ENCODE measurements at places on chromosomes 13 and 19.

DNA sequence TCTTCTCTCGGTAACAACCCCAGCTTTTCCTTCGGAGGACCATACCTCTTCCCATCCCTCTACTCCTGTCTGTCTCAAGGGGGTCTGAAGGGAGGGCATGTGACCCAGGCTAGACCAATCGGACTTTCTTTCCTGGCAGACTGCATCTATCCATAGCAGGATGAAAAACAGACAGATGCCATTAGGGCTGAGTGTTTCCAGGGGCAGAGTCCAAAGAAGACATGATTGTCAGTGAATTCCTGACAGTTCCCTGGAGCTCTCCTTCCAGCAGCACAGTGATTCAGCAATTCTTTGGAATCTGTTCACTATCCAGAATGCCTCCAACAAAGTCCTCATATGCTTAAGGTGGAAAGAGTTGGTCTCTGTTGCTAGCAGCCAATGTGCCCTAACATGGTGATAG lies 189.8 kb downstream of the KCTD12 start:
- no peak for DNase-seq

DNA sequence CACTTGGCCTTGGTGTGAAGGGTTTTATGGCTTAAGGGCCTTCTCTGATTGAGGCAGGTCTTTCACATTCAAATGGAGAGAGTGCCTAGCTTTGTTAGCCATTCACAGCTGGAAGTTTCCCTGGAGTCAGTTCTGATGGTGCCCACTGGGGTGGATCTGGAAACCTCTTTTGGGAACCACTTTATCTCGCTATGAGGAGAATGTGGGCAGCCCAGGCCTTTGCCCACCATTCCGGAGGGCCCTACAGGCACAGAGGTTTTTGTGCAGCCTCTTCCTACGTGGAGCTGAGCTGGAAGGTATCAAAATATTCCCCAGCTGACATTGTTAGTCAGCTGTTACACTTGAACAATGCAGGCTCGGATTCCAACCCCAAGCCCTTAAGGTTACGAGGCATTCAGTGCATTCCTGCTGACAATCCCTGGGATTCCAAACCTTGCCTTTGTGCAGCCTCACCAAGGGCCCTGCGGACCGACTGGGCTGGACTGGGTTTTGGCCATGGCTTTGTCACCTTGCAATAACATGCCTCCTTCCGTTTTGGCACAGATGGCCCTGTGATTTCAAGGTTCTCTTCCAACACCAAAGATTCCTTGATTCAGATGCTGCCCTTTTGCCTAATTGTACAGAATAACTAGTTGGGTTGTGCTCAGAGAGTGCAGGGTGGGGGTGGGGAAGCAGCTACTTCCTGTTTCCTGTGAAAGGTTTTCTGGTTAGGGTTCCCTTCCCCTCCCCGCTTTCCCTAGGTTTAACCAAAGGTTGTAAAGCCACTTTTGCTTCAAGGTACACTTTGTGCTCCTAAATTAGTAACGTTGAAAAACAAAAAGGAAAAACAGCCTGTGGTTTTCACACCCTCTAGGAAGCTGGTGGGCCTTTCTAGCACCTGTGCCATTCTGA lies 27.0 kb downstream of the SAE1 start:
- DNase-seq: no peak

GRCh38 chr19:57249329-57249728 lies 8.9 kb downstream of the ZNF805 start:
- no peak for DNase-seq

GRCh38 chr13:77016888-77017623 lies 9.9 kb downstream of the FBXL3 start:
- no peak for DNase-seq

GRCh38 chr19:14686411-14686810 lies 3.4 kb upstream of the ZNF333 start:
- DNase-seq: no peak

- DNase-seq: no peak
Measured at GRCh38 chr13:27810461-27810860, 18.2 kb downstream of the GSX1 start.

- DNase-seq: no peak
Measured at GRCh38 chr13:104198801-104199200, 1132.6 kb upstream of the SLC10A2 start.

DNA sequence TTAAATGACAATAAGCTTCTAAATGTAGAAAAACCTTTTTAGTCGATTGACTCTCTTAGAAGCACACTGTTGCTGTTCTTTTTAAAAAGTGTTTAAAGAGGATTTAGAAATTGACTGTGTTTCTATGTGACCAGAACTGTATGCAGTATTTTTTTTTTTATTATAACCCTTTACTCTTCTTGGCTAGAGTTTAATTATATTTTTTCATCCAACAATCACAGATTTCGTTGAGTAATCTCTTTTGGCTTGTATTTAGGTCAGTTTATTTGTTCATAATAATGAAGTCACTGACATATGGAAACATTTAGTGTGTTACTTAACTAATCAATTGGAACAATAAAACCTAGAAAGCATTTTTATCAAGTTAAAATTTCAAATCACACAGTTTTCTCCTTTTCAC lies 19.9 kb downstream of the CSNK1A1L start:
- no peak for DNase-seq

GRCh38 chr19:48644839-48645619 lies 958 bp downstream of the CA11 start:
- DNase-seq: no peak

GRCh38 chr19:17447704-17448130 lies 751 bp downstream of the TMEM221 start:
- no peak for DNase-seq

GRCh38 chr13:113117911-113118260 lies 4.7 kb upstream of the F10 start:
- no peak for DNase-seq

DNA sequence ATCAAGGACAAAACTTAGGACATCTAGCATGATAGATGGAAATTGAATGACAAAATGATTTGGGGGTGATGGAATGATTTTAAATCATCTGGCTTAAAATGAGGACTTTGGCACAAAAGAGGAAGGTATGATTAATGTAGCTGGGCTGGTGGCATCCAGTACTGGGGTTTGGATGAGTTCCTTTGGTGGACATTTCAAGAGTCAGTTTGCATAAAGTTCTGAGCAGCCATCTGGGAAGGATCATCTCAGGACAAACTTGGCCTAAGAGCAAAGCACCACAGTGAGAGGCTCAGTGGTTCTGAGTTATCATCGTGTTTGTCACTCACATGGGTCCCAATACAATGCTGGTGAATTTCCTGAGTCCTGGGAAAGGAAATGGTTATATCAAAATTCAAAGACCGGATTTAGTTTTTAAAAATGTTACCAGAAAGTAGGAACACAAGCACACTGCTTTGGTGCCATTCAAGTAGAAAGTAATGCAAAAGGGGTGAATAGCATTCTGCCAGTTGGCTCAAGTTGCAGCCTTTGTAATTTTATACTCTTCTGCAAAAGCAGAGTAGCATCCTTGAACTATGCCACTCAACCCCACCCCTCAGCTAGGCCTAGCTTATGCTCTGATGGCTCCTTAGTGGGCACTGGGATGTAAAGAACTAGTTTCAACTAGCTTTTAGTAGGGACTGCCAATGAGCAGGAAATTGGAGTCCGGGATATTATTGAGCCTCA lies 219.0 kb downstream of the COG6 start:
- DNase-seq: no peak
